ENCODE measurements at places on chromosomes 16 and 17.

DNA sequence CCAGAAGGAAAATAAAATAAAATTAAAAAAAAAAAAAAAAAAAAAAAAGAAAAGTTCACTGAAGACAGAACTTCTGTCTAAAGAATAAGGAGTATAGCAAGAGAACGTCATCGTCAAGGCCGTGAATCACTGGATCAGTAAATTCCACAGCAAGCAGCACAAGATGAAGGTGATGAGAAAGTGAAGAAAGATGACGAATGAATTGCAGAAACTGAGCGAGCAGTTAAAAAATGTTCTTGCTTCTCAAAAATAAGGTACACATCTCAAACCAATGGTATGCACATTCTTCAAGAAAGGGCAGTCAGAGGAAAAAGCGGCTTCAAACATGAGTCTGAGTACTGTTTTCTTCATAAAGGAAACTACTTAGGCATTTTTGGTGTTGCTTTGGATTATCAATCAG is 104.7 kb downstream of the SMG6 start:
- DNase-seq: no peak

GRCh38 chr16:87067003-87067556 is 250.1 kb downstream of the C16orf95 start:
- DNase-seq: no peak

- no peak for DNase-seq
Measured at GRCh38 chr16:29117631-29118030, 132.8 kb downstream of the LAT start.

DNA sequence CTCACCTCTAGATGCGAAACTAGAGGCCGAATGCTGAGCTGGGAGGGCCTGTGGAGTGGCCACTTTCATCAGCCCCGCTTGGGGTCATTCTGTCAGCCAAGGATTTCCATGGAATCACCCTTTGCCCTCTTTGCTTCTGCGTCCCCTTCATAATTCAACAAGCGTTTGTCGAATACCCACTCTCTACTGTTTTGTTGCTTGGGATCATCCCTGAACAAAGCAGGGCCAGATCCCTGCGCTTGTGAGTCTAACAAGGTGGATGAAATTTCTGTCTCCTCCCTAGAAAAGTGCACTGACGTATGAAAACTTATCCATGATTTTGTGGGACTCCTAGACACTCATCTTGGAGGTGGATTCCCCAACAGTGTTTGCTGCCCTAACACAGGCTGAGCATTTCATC is 3.3 kb upstream of the SLC12A3 start:
- DNase-seq: no peak

GRCh38 chr17:31738067-31738466 is 121.0 kb downstream of the COPRS start:
- DNase-seq: no peak

GRCh38 chr16:79750311-79750710 is 149.8 kb upstream of the MAF start:
- DNase-seq: no peak

DNA sequence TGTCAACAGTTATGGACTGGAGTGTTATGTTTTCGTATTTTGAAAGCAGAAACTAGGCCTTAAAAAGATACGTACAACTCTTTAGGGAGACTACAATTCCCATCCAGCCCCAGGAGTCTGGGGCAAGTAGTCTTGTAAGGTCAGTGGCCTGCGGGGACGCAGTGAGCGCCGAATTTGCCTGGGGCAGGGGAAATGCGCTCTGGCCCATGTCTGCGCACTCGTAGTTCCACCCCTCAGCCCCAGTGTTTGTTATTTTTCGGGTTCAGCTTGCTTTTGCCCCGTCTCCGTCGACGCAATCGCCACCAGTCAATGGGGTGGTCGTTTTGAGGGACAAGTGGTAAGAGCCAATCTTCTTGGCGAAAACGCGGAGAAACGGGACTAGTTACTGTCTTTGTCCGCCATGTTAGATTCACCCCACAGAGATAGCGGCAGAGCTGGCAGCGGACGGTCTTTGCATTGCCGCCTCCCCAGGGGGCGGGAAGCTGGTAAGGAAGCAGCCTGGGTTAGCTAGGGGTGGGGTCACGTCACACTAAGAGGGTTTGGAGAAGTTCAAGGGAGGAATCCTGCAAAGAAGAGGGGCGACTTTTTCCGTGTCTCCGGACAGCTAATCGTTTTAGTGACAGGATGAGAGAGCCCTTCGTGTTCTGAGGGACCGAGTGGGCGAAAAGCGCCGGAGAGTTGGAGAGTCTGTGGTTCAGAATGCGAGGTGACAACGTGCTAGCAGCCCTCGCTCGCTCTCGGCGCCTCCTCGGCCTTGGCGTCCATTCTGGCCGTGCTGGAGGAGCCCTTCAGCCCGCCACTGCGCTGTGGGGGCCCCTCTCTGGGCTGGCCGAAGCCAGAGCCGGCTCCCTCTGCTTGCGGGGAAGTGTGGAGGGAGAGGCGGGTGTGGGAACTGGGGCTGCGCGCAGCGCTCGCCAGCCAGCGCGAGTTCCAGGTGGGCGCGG is 1.1 kb upstream of the BRCA1 start:
- no peak for DNase-seq
